Activated naive CD4-positive, alpha-beta T cell (primary cell): ENCODE measurements at places on chromosomes 2 and 18.

DNA sequence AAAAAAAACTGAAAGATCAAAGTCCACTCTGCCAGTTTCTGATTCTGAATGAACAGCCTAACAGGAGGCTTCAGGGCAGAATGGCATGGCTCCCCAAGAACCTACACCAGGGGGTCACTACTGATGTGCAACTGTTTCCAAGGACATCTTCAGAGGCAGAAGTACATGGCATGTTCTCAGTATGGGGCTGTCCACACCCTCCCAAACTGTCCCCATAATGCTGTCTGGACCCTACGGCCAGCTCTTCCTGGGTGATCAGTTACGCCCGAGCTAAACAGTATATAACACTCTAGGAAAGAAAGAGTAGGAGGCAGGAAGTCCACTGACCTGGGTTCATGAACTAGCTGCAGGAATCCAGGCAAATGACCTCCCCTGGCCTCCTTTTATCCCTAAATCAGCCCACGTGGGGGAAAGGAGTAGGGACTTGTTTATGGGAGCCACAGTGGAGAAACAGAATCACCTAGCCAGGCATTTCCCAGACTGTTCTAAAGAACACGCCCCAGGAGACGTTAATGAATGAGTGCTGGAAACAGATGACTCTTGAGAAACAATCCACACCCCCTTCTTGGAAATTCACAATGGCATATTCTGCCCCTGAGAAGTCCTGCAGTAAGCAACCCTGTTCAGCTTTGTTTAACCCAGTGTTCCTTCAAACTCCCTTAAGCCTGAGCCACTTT lies 2.5 kb downstream of the TMBIM1 start:
- no peak for DNase-seq

DNA sequence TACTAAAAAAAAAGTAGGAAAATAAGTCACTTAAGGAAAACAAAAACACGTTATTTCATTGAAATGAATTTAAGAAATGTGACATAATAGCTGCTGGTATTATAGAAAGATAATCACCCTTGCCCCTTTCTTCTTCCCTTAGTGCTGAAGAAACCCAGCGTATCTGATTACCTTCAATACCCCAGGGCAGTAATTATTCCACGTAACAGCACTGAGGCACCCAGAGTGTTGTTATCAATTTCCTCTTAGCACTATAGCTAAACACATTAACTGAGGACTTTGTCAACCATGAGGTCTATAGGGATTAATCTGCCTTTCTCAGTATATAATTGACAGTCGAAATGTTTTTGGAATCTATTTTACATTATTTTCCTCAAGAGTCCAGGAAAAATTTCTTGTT lies 180.0 kb upstream of the NXPH2 start:
- DNase-seq = no peak

- no peak for DNase-seq
These were observed 7.5 kb upstream of the STAMBP start for GRCh38 chr2:73821227-73821626.

GRCh38 chr2:206000776-206001175 lies 85.2 kb downstream of the INO80D start:
- DNase-seq = no peak

- no peak for DNase-seq
These were observed 49.3 kb downstream of the RNF144A start for GRCh38 chr2:6966446-6966940.

DNA sequence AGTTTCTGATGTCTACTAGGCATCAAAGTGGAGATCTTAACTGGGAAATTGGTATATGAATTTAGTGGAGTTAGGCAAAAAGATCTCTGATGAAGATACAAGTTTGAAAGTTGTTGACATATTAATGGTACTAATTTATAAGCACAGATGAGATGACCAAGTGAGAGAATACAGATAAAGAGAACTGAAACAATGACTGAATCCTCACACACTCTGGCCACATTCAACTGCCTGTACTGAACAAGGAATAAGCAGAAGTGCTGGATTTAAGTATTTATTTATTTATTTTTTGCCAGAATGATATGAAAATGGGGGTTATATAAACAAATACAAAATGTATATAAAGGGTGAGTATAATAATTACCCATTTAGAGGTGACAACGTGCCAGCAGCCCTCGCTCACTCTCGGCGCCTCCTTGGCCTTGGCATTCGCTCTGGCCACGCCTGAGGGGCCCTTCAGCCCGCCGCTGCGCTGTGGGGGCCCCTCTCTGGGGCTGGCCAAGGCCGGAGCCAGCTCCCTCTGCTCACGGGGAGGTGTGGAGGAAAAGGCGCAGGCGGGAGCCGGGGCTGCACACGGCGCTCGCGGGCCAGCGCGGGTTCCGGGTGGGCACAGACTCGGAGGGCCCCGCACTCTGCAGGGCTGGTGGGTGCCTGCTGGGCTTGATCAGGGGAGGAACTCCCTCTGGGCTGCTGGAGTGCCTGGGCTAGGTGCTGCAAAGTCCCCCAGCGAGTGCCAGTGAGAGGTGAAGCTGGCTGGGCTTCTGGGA lies 1363.9 kb upstream of the CRIM1 start:
- DNase-seq = no peak

- DNase-seq = no peak
These were observed 4.2 kb upstream of the EGR4 start for GRCh38 chr2:73297586-73297985.
